ENCODE measurements at places on chromosomes 4 and X.

DNA sequence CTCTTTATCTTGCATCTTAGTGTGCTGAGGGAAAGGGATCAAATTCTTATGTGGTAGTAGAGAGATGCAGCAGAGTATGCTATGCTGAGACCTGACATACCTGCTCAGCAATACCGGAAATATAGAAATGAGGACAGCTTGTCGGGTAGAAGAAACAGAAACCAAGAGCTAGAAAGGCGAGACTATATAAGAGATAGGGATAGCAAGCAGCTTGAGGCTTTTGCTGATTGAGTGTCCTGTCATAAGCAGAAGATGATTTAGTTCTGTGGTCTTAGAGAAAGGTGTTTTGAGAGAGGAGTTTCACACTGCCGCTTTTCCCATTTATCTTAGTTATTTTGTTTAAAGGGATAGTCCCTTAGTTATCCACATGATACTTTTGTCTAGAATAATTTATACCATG is 31.7 kb downstream of the USP9X start:
- DNase-seq = no peak

DNA sequence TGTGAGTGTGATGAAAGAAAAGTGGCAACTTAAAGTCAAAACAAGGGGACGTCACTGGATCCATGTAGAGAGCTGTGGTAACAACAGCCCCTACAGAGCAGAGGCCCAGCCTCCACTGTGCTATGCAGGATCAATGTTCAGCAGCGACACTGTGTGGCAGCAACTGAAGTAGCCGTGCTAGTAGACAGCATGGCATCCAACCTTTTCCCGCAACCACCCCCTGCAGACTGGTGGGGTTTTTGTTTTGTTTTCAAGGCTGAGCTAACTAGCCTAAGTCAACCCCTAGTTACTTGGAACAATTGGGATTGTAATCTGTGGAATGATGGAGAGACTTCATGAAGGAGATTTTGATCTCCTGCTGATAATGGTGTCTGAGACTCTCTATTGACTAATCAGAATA is 44.4 kb upstream of the PPARGC1A start:
- no peak for DNase-seq

DNA sequence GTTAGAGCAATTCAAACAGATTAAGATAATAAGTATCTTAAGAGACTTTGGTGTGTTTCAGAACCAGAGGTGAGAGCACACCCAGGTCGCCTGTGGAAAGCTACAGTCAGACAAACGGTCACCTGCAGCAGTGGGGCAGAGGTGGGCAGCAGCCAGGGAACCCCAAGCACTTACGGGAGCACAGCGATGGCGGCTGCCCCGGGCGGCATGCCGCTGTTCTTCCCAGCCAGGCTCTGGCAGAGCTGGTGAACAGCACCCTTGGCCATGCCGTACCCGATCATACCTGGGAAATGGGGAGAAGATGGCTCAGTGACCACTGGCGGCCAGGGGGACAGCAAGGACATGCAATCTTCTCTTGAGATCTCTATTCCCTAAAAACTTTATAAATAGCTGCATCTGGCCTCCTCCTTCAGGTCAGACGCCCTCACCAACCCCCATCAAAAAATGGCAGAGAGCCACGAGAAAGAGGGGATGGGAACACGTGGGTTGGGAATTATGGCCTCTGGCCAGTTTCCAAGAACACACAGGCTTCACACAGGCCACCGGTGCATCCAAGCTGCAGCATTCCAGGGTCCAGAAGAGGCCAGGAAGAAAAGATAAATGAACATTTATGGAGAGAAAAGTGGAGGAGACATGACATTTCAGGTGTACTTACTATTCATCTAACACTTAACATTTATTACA is 19.7 kb downstream of the QDPR start:
- DNase-seq = no peak

DNA sequence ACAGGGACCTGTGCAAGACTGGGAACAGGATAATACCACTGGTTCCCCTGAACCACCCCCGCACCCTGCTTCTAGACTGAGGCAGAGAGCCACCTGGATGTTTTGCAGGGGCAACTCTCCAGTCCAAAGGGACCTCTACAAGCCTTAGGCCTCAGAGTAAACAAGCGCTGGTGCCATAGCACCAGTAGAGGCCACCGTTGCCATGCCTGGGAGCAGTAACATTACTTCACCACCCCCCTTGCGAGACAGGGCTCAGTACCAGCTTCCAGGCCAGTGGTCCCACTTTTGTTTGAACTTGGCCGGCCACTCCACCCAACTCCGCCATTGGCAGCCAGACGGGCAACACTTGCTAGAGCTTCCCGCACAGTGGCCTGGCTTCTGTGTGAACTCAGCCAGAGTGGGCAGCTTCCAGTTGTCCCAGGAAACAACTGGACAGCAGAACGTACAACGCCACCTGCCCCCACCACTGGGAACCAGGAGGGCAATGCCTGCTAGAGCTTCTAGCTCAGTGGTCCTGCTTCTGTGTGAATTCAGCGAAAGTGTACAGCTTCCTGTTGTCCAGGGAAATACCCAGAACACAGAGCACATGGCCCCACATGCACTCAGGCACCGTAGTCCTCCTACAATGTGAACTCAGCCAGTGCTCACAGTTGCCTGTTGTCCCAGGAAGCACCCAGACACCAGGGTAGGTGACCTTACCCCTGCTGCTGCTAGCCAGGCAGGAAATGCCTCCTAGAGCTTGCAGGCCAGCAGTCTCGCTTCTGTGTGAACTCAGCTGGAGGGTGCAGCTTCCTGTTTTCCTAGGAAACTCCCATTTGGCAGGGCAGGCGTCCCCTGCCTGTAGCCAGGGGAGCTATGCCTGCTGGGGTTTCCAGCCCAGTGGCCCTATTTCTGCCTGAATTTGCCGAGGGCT is 39.9 kb upstream of the PCDH19 start:
- no peak for DNase-seq

- no peak for DNase-seq
These were observed 690.8 kb downstream of the PCDH18 start for GRCh38 chr4:136841526-136841925.

DNA sequence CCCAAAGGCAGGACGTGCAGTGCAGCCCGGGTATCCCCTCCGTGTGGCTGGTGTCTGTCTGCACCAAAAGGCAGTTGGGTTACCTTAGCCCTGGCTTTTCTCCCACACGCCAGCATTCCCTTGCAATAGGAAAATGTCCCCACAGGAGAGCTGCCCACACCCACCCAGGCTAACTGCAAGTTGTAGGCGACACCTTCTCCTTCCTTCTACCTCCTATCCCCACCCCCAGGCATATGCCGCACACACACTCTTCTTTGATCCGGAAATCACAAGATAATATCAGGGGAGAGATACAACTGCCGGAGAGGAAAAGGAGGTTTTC is 444 bp upstream of the APBB2 start:
- no peak for DNase-seq

- no peak for DNase-seq
These were observed 125.0 kb upstream of the TBL1X start for GRCh38 chrX:9339603-9340491.

DNA sequence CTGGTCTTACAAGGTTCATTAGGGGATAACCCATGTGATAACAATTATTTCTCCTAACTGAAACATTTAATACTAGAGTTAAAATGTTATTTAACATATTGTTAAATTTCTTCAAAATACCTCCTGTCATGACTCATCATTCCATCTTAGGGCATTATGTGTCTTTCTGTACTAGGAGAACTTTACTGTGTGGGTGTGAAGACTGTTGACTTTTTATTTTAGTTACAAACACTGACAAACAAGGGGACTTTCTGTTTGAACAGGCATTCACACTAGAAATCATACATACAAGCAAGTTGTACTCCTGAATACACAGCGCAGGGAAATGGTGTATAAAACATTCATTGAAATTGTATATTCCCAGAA is 175.9 kb downstream of the FBXW7 start:
- no peak for DNase-seq

DNA sequence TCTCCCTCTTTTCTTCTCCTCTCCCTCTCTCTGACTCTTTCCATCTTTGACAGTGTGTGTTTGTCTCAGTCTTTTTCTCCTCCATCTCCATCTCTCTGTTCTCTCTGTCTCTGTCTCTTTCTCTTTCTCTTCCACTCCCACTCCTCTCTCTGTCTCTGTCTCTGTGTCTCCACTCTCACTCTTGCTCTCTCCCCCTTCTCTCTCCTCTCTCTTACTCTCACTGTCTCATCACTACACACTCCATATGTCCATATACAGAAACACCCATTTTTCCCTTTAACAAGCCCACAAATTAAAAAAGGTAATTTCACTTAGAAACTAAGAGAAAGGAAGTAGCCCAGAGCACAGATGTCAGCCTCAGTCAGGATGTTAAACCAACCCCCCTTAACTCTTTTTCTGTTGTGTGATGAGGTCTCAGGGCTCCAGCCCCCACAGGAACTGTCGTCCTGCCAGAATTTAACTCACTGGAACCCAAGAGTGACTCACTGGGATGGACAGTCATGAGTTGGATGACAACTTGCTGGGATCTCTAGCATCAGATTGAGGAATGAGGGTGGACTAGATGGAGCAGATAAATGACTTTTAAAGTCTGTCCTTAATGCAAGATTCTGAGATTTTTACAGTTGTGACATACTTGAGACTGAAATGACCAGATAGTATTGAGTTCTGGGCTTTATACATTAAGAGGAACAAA is 27.5 kb downstream of the OTUD6A start:
- DNase-seq = no peak

- no peak for DNase-seq
These were observed 31.5 kb upstream of the HDAC8 start for GRCh38 chrX:72604112-72604511.

- no peak for DNase-seq
These were observed 508.7 kb upstream of the HTR2C start for GRCh38 chrX:114075073-114075673.

DNA sequence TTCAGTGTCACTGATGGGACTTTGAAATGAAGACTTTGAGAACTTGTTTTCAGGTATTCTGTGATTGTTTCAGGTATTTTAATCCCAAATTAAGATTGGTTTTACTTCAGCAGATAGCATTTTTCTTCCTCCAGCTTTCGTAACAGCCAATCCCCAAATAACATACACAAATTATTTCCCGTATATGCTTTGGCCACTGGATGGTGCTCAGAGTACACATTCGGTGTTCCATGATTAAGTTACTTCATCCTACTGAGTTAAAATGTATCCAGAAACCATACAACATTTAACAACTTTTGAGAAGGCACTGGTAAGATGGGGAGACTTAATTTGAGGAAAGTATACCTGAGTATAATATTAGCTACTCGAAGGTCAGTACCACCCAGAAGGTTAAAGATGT is 233.4 kb upstream of the FAM47A start:
- no peak for DNase-seq

DNA sequence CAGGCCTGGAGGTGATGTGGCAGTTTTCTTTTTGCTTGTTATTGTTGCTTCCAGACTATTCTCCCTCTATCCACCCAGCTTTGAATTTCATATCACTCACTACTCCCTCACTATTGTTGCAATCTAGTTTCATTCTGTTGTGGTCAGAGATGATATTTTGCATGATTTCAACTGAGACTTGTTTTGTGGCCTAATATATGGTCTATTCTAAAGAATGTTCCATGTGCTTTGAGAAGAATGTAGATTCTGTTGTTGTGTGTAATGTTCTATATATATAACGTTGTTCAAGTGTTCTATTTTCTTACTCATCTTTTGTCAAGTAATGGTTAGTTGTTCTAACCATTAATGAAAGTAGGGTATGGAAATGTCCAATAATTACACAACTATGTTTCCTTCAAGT is 59.0 kb downstream of the THOC2 start:
- no peak for DNase-seq

GRCh38 chrX:11968991-11969390 is 169.3 kb upstream of the FRMPD4 start:
- DNase-seq = no peak

DNA sequence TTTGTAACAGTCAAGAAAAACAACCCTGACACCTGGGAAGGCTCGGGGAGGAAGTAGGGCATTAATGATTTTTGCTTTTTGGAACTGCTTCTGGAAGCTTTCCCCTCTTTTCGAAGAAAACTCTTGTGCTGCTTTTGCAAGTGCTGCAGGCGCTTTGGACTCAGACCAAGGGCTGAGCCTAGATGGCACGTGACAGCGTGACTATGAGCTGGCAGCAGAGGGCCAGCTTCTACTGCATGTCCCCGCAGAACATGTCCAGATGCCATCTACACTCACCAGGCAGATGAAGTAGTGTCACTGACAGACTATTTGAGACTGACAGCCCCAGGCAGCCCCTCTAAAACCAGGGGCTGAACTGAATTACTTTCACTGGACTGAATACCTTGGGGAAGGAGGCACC is 6.2 kb downstream of the NR0B1 start:
- no peak for DNase-seq

DNA sequence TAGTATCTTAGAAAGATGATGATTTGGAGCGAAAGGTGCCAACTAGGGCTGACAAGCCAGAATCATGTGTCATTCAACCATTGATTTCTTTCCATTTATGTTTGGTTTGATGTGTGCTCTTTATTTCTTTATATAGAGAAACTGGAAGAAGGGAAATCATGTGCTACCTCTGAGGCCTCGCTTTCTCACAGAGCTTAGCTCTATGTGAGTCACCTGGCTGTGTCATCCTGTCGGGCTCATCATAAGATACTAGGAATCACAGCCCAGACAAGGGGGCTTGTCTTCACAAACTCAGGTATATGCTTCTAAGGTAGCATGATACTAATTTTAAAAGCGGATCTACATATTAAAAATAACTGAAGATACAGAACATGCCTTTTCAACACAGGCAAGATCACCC is 81.7 kb upstream of the GPM6B start:
- DNase-seq = no peak

DNA sequence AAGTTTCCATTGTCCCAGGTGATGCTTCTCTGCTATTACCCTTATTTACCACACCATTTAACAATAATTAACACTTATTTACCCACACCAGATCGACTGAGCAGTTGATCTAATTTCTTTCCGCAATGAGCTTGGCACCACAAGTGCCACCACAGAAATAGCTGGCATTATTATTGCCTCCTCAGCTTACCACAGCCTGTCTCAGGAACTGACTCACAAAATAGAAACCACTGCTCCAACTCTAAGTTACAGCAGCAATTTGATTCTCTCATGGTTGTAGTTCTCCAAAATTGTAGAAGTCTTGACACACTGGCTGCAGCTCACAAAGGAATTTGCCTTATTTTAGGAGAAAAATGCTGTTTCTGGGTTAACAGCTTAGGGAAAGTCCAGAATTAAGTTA is 22.5 kb downstream of the ZNF721 start:
- DNase-seq = no peak

DNA sequence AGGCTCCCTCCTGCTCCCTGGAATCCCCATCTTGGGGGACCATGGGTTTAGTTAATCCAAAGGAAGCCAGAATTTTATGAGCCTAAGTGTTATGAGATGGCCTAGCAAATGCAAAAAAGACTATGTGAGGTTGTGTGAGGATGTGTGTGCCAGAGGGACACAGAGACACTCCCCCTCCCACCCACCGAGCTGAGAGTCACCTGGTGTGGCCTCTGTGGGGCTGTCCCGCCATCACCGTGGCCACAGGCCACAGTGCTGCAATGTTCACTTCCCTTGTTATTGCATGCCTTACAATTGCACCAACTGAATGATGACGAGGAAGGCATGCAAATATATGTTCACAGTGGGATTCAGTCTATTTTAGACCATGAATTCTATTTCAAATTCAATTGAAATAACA is 601 bp upstream of the FGFBP2 start:
- peak; percentile 25 for DNase-seq

- no peak for DNase-seq
These were observed 1.0 kb downstream of the SH3BGRL start for GRCh38 chrX:81202943-81203342.

- no peak for DNase-seq
These were observed 137.8 kb downstream of the MID1IP1 start for GRCh38 chrX:38939067-38939466.

All from stimulated activated CD8-positive, alpha-beta memory T cell treated with anti-CD3 and anti-CD28 coated beads, Interleukin-15, amount 100 ng/mL, for 4 hours (primary cell).